Posterior vena cava (tissue), 2 donors: ENCODE measurements at places on chromosomes 5 and 9. TPM values are rescaled to one million over a fixed set of nuclear protein-coding genes. Genes with fewer than 3 reads are reported as not detected.

Gene CCL27
- not detected for total RNA-seq

DNA sequence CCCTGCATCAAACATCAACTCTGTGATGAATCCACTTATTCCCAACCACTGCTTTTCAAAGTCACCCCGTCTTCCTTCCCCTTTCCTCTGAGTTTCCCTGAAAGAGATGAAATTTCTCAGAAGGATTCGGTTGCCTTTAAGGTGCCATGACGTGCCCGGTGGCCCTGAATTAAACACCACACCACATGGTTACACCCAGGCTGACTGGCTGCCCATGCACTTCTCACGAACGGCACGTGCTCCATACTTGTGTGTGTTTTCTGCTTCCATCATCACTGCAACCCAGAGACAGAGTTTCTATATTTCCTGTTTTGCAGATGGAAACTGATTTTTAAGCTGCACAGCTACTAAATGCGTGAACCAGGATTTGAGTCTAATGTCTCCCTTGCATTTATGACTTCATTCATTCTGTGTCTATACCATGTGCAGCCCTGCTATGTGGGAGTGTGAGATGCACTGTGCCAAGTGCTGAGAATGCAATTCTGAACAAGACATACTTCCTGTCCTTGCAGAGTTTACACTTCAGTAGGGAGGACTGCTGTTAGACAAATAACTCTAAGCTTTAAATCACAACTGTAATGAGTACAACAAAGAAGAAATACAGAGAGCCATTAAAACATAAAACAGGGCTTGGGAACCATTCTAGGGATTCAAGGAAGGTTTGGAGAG is 162.9 kb downstream of the NXNL2 start:
- no peak for DNase-seq

DNA sequence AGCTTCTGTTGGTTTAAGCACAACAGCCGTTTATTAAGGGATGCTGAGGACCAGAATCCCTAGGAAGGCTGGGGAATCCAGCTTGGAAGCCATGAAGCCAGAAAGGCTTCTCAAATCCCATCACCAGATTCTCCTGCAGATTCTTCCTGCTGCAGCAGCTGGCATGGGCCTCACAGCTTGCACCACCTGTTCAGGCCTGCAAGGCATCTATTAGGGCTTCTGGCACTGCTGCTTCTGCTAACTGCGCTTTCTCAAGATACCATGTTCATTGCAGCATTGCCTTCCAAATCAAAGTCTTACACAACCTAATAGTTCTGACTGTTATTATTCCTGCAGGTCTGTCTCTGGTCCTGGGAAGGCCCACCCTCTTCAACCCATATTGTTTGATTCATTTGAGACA is 51.2 kb upstream of the ZNF366 start:
- no peak for DNase-seq

GRCh38 chr9:96491079-96491879 is 41.3 kb downstream of the HABP4 start:
- no peak for DNase-seq

GRCh38 chr5:124952079-124952478 is 205.6 kb upstream of the ZNF608 start:
- no peak for DNase-seq

Gene DND1
- 0.56 TPM for total RNA-seq

DNA sequence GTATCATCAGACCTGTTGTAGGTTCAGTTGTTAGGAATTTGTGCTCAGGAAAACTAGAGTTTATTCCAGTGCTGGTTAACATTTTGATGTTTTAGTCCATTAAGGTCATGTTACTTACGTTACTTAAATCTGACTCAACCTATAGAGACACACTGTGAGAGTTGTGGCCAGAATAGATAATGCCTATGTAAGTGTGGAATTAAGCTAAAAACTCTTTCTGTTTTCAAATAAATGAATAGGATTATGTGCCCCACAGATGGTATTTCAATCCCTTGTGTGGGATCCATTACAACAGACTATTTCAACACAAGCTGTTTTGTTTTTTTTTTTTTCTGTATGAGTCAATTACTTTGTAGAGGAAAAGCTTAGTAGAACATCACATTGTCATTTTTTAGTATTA is 68.1 kb downstream of the MEGF10 start:
- no peak for DNase-seq

Gene COL27A1
- total RNA-seq, result 6.7 TPM

DNA sequence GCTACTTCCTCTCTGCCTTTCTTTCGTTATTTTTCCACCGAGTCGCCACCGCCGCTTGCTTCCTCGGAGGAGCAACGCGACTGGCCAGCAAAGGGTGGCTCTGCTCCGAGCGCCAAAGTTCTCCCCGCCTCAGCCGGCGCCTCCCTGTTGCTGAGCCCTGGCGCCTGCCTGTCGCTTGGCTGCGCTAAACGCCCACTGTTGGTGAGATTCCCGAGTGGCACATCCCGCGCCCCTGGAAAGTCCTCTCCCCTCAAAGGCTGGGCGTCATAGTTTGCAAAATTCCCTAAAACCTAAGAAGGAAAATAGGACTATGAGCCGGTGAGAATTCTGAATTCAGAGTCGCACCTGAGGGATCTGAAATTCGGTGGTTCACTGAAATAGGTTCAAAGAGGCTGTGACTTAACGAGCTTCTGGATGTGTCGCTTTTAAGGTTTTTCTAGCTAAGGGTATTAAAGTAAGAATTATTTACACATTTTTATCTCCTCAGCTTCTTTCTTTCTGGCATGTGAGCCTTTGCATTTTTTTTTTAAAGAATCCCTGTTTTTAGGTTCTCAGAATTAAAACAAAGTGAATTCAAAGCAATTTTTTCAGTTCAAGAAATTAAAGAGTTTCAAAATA is at the start of gene GRIN3A:
Gene GRIN3A (minus strand): TSS at position 82 of the 618 bp plus-strand sequence. CDS start 668 bp downstream, outside the sequence.
- DNase-seq, result peak; percentile 74

- no peak for DNase-seq
These were observed 93.8 kb downstream of the TMEM215 start for GRCh38 chr9:32877103-32877502.

Gene PCDHGA5
- total RNA-seq, result 5.2 TPM

DNA sequence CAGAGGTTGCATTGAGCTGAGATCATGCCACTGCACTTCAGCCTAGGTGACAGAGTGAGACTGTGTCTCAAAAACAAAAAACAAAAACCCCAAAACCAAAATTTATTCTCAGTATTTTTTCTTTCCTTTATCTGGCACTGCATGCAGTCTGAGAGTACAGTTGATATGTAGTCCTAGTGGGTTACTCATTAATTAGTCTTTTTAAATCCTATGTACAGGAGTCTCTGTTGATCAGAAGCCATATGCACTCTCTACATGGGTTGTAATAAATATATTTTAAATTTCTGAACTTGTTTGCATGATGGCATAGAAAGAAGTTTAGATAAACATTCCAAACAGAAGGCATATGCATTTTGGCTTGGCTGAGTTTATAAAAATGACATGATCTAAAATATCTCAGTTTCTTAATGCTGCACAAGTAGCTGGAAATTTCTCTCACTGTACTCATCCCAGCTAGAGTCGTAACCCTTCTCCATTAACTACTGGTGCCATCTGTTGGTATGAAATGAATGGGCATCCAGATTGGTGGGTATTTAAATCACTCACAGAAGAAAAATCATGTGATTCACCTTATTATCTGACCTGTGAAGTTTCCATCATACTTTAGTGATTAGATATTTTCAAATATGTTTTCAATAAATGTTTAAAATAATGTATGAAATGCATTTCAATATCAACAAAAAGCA is 284.8 kb downstream of the CTNND2 start:
- no peak for DNase-seq

GRCh38 chr9:124776618-124776953 is 347 bp upstream of the OLFML2A start:
- DNase-seq, result no peak
